ENCODE measurements at places on chromosomes 13 and 19.

GRCh38 chr13:50227361-50227760 lies 212.1 kb downstream of the KCNRG start:
- DNase-seq, result no peak

DNA sequence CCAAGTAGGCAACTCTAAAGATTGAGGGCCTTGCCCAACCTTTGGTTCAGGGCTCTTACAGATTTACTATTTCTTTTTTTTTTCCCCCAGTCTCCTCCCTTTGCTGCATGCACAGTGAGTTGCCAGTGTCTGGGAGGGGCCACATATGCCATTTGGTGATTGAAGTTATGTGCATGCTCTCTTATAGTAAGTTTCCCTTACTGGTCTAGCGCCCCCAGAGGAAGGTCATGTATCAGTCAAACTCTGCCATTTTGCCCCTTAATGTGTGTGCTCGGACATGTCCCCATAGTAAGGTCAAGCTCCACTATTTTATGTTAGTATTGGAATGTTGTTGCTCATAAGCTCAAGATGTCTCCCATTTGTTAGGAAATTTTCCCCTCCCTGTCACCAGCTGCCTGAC lies 1138.0 kb upstream of the SLC10A2 start:
- no peak for DNase-seq

DNA sequence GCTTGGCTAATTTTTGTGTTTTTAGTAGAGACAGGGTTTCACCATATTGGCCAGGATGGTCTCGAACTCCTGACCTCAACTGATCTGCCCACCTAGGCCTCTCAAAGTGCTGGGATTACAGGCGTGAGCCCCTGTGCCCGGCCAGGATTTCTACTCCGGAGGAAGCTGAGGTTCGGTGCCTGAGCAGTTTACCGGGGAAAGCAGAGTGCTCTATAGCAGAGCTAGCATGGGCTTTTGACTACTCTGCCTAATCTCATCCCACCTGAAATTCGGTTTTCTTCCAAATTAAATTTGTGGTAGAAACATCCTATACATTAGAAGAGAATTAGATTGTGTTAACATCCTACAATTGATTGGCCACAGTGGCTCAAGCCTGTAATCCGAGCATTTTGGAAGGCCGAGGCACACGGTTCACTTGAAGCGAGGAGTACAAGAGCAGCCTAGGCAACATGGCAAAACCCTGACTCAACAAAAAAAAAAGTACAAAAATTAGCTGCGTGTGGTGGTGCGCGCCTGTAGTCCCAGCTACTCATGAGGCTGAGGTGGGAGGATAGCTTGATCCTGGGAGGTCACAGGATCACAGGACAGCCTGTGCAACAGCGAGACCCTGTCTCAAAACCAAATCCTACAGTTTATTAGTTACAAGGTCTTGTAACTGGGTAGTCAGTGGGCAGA lies 1.6 kb downstream of the RPL13A start:
- no peak for DNase-seq

GRCh38 chr13:110187641-110188161 lies 119.3 kb downstream of the COL4A1 start:
- no peak for DNase-seq

DNA sequence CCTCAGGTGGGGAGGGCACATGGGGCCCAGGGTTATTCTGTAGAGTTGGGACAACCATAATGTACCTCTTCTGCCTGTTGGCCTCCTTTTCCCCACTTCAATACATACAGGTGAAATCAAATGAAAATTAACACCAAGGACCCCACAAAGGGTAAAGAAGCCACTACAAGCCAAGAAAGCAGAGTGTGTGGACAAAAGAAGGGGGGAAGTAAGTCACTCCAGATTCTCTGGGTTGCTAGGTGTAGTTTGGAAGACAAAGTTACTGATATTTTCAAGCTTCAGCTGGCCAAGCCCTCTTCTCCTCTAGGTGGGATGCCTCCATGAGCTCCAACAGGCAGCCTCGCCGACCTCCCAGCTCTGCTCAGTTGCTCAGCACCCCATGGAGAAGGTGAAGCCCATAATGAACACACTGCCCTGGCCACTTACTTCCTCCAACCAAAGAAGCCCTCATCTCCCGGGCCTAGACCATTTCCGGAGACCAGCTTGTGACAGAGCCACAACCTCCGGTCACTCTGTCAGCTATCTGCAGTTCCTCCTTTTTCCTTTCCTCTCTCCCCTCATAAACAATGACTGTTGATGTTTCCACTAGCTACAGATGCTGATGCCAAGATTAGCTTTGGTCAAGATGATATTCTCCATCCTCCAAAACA lies 66.8 kb upstream of the MED4 start:
- DNase-seq, result no peak

DNA sequence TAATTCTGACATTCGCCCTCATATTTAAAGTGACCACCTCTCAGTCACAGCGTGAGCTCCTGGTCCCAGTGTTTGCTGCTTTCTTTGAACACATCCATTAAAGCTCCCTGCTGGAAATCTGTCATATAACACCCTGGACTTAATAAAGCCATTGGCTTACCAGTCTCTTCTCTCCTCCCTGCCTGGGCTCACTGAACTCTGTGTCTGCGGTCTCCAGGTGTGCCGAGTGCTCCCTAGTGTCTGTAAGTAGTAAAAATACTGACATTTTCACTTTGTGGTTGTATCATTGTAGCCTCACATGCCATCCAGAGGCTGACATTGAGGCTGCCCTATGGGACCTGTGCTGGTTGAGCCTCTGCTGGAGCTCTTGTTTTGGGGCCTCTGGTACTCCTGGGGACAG lies 2.6 kb upstream of the PSG11 start:
- DNase-seq, result no peak

DNA sequence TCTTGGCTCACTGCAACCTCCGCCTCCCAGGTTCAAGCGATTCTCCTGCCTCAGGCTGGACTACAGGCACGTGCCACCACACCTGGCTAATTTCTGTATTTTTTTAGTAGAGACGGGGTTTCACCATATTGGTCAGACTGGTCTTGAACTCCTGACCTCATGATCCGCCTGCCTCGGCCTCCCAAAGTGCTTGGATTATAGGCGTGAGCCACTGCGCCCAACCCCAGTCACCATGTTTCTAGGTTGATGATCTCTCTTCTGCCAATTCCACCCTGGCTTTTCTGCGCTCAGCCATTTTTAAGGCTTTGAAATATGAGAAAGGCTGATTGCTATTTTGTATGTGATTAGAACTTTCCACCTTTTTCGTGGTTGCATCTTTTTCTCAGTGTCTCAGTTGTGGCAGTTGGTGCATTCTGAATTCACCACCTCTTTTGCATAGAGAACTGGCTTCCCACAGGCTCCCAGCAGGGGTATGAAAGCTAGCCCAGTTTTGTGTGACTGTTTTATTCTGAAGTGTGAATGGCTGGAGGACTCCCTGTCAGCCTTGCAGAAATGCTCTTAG lies 15.5 kb downstream of the CEACAM1 start:
- no peak for DNase-seq

GRCh38 chr13:97122381-97122996 lies 99.6 kb upstream of the MBNL2 start:
- DNase-seq, result no peak

DNA sequence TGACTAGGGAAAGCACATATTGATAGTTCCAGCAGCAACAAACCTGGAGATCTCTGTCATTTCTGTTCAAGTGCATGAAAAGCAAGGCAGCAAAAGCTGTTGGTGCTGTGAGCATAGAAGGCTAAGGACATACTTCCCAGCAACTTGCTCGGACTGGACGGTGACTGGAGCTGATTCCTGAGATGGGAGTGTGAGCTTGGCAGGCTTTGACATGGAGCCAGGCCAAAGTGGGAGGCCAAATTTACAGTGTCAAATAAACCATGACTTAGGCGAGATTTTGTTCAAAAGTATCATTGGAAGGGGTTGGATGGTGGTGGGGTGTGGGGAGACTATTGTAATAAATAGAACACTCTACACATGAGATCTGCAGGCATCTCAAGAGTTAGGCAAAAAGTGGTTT lies 5.9 kb upstream of the ARGLU1 start:
- DNase-seq, result no peak

- DNase-seq, result no peak
Observed at GRCh38 chr13:24066405-24067295, 93.9 kb upstream of the SPATA13 start.

- DNase-seq, result no peak
Observed at GRCh38 chr19:33388231-33388724, 14.8 kb downstream of the CEBPG start.

DNA sequence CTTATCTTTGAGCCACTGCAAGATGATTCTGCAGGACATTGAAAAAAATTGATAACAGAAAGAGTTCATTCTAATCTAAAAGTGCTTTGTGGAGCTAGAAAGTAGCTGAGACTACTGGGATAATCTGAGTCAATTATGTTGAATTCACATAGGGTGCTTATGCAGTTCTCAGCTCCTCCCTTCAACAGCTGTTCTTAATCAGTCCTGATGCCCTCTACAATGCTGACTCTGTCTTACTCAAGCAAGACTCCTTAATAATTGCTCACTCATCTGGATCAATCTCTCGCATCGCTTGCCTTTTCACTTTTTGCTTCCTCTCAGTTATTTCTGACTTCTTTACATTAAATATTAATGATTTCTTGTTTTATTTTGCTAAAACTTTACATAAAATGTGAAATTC lies 182.1 kb downstream of the PCDH17 start:
- no peak for DNase-seq

DNA sequence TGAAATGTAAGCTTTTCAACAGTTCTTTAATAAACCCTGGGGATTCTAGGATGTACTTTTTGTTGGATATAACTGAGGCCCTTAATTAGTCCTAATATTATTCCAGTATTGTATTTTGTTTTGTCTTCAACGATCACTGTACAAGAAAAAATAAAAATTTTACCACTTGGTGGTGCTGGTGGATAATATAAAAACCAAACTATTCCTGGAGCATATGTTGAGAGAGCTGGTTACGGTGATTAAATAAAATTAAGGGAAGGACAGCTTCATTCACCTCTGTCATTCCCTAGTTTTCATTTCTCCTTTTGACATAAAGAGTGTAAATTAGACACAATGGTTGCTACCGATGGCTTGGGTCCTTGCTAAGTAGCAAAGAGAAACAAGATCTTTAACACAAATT lies 598.6 kb upstream of the PCDH20 start:
- DNase-seq, result no peak

DNA sequence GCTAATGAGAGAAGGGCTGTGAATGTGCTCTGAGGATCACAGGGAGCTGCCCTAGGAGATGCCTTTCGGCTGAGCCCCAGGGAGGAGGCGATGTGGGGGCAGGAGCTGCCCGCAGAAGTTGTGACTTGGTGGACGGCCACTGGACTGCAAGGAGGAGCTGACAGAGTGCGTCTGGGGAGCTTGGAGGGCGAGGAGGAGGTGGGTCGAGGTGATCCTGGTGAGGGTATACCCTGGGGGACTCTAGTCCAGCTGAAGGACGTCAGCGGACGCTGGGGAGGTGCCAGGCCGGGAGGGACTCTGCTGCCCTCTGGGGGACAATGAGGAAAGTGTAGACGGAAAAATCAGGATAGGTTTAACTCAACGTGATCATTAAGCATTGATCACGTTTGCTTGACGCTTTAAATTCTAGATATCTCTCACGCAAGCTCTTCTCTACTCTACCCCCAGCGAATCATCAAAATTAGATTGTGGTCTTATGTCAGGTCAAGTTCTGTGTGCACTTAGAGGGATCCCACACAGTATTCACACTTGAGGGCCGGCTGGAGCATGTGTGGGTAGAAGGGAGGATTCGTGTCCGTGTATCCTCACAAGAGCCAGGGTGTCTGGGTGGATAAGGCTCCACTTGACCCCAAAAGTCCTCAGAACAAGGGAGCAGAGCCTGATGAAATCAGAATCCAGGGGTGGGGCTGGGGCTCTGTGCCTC lies 3.3 kb upstream of the CEACAM7 start:
- no peak for DNase-seq

DNA sequence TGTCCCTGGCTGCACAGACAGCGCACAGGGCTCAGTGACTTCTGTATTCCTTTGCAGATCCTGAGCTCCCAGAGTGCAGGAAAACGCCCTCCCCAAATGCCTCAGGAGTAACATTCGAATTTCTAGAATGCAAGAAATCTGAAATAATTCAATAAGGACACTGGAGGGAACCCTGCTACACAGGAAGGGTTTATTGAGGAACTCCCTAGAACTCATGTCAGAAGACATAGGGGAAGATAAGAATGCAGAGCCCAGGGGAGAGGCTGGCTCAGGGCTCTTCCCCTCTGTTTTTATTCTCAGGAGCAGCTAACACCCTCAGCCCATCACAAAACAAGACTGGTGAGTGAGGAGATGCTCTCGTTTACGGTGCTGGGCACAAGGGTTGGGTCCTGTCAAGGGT lies 6.8 kb downstream of the LILRA1 start:
- no peak for DNase-seq

DNA sequence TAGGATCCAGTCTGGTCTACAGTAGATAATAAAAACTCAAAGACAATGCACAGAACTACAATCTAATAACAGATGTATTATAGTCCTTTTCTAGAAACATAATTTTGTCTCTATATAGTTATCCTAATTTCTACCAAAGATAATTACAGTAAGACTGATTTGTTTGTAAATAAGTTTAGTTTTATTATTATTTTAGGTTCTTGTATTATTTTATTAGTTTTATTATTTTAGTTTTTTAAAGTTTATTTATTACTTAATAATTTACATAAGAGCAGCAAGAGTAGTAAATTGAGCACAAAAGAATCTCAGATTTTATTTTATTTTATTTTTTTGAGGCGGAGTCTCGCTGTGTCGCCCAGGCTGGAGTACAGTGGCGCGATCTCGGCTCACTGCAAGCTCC lies 22.3 kb upstream of the ZNF227 start:
- DNase-seq, result no peak

- no peak for DNase-seq
Observed at GRCh38 chr13:100059827-100060226, 29.1 kb upstream of the PCCA start.

- no peak for DNase-seq
Observed at GRCh38 chr19:44548736-44549135, 19.3 kb upstream of the CEACAM20 start.

DNA sequence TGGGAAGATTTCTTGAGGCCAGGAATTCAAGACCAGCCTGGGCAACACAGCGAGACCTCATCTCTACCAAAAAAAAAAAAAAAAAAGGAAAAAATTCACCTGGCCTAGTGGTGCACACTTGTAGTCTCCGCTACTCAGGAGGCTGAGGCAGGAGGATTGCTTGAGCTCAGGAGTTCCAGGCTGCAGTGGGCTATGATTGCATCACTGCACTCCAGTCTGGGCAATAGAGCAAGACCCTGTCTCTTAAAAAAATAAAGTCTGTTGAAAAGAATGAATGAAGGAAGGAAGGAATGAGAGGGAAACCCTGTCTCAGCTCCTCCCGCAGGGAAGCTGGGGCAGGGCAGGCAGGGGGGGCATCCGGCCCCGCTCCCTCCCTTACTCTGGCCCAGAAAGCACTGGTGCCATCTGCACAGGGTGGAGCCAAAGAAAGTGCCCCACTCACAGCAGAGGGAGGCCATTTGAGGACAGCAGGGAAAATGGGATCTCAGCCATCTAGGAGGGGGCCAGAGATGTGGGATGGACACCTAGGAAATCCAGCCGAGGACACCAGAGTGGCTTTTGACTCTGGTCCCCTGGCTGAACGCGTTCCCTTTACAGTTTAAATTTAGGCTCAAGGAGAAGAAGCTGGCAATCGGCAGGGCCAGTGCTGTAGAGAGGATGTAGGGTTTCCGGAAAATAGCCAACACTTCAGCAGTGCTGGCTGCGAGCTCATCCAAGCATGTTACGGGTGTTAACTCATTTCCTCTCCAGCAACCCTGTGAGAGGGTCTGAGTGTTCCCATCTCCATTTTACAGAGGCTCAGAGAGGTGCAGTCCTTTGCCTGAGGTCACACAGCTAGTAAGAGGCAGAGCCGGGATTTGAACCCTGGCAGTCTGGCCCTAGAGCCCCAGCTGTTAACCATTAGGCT lies 3.6 kb upstream of the HPN start:
- no peak for DNase-seq

GRCh38 chr19:51146751-51147150 lies 4.7 kb downstream of the SIGLEC7 start:
- DNase-seq, result no peak

GRCh38 chr19:32041681-32042292 lies 303.6 kb upstream of the ZNF507 start:
- no peak for DNase-seq

All from activated T-helper 1 cell treated with anti-CD3 and anti-CD28 coated beads, Interleukin-12 subunit alpha, Interleukin-12 subunit beta, Interleukin-2, Interleukin-4 antibody, amounts not matched to agents 30 ng/mL and 10 ng/mL and 1 ng/mL, durations not matched to agents 14 hours and 24 hours and 36 hours (primary cell).